ENCODE measurements at places on chromosomes 11 and 22.

DNA sequence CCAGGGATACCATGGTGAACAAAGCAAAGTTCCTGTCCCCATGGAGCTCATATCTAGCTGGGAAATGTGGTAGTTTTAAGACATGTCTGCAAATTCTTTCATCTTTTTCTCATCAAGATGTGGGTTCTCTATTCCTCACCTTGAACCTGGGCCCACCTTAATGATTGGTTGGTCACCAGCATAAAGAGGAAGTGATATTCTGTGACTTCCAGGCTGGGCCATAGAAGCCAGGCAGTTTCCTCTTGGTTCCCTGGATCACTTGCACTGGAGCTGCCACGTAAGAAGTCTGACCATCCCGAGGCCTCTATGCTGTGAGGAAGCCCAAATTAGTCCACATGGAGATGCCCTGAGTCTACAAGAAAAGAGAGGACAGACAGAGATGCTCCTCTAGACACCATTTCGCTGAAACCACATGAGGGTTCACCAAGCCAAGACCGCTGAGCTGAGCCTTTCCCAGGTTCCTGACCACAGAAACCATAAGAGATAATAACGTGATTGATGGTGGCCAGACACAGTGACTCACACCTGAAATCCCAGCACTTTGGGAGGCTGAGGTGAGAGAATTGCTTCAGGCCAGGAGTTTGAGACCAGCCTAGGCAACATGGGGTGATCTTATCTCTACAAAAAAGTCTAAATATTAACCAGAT, 119.5 kb upstream of the ISX start:
- no peak for DNase-seq

DNA sequence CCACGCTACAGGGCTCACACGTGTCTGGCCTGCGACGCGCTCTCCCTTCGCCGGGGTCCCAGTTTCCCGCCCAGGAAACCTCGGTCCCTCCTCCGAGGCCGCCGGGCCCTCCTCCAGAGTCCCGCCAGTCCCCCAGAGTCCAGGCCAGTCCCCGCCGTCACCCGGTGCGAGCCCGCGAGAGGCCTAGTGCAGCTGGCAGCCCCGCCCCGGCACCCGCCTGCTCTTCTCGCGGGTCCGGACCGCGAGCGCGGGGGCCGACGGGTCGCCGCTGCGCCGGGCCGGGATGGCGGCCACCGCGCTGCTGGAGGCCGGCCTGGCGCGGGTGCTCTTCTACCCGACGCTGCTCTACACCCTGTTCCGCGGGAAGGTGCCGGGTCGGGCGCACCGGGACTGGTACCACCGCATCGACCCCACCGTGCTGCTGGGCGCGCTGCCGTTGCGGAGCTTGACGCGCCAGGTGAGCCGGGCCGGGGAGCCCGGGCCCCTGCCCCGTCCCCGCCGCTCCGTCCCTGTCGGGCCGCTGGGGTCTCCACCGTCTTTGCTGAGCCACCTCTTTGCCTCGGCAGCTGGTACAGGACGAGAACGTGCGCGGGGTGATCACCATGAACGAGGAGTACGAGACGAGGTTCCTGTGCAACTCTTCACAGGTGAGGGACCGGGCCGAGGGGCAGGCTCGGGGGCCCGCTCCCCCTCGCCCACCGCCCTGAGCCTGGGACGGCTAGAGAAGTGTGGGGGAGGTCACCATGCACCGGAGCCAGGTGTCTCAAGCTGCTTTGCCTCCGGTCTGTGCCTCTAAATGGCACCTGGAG, at the start of gene PTPMT1:
TSS of gene PTPMT1 (plus strand) at position 260 of the 809 bp plus-strand sequence. CDS start at position 284, 24 bp downstream.
- DNase-seq, result no peak

GRCh38 chr11:57325735-57326048, 940 bp upstream of the TNKS1BP1 start:
- no peak for DNase-seq

DNA sequence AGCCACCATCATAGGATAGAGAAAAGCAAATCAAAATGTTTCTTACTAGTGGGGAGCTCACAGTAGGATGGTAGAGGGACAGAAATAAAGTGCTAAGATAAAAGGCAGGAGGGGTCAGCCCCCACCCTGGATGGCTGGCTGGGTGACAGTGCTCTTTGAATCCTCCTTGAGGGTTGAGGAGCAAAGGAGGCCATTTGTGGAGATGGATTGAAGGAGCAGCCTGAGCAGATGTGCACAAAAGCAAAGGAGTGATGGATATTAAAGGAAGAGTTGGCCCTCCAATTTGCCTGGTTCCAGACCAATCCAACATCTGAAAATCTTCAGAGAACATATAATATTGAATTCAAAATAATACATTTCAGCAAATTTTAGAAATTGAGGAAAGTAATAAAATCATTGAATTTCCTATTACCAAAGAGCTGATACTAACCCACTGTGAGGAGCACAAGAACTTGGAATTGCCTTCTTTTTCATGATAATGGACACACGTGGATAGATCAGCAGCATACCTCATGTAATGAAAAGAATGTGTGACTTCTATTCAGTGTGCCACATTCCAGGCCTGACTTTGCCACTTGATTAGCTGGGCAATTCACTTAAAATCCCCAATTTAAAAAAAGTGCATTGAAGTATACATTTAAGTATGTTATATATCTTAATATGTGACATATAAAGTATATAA, 287.0 kb downstream of the FAT3 start:
- no peak for DNase-seq

- no peak for DNase-seq
Observed at GRCh38 chr11:69263736-69264052, 30.3 kb upstream of the MYEOV start.

DNA sequence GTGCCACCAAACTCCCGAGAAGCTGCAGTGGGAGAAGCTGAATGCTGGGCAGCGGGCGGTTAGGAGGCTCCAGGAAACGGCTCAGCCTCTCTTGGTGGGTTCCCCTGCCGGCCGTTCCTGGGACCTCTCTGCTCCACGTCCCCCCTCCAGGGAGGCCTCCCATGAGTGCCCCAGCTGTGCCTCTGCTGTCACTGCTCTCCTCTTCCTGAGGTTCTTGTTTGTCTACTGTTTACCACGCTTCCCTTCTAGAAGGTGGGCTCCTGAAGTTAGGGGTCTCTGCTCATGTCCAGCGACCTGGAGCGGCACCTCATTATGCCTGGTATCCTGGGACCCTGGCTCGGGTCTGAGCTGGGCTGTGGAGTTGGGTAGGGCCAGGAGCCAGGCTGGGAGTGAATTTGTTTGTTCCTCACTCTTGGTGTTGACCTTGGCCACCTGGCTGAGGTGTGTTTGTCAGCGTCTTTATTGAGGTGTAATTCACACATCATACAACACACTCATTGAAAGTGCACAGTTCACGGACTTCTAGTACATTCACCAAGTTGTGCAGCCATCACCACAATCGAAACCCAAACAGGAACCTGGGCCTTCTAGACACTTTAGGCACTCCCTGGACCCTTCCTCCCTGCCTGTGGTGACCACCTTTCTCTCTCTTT, 37.8 kb upstream of the GRAMD4 start:
- DNase-seq, result no peak

DNA sequence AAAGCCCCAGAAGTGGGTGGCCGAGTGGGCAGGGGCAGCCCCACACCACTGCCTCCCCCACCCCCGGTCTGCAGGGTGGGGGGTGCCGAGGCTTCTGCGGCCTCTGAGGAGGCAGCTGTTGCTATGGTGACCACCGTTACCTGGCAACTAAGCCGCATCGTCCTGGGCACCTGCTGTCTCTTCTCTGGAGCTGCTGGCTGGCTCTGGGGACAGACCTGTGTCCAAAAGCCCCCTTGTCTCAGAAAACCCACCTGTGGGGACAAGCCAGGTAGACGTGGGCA, 79.9 kb upstream of the PRR5 start:
- DNase-seq, result no peak

DNA sequence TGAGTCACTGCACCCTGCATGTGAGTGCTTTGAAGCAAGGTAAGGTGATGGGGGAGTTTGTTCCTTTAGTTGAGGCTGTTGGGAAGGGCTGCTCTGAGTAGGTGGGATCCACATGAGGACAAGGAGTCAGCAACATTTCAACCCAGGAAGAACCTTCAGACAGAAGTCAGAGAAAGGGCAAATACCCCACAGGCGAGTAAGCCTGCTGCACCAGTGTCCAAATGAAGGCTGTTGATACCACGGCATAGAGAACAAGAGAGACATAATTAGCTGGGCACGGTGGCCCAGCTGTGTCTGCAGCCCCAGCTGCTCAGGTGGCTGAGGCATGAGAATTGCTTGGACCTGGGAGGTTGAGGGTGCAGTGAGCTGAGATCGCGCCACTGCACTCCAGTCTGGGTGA, 54.3 kb upstream of the CLMP start:
- DNase-seq, result no peak

DNA sequence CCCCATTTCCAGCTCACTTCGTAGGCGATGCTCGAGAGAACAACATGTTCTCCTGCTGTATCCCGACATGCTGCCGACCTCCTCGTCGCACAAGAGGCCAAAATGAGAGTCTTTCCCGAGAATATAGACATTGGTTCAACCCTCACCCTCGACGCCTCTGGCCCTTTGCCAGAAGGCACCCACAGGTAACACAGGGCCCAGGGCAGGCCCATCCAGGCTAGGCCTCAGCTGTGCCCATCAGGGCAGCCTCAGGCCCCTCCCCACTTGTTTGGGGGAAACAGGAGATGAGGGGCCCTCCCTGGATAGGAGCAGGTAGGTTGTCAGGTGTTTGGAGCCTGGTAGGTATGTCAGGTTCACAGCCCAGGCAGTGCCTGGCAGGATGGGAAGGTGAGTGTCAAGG, 2.7 kb upstream of the RGL4 start:
- DNase-seq, result no peak

- DNase-seq, result no peak
Observed at GRCh38 chr11:73473252-73473651, 97.1 kb downstream of the RELT start.

DNA sequence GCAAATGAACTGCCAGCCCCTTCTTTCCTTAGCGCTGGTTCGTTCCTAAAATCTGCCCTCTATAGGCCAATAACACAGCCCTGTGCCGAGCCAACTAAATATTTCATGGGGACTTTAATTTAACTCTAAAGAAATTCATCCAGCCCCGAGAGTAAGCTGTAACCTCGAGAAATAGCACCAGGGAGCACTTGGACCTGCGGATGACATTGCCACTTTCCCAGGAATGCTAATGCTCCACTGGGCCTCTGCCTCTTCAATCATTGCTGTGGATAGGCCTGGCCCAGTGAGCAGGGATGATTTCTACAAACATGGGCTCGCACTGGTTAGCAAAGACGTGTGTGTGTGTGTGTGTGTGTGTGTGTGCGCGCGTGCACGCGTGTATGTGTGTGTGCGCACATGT, 95.3 kb upstream of the TBCEL start:
- DNase-seq, result no peak

- no peak for DNase-seq
Observed at GRCh38 chr11:15737320-15737719, 619.0 kb downstream of the SOX6 start.

DNA sequence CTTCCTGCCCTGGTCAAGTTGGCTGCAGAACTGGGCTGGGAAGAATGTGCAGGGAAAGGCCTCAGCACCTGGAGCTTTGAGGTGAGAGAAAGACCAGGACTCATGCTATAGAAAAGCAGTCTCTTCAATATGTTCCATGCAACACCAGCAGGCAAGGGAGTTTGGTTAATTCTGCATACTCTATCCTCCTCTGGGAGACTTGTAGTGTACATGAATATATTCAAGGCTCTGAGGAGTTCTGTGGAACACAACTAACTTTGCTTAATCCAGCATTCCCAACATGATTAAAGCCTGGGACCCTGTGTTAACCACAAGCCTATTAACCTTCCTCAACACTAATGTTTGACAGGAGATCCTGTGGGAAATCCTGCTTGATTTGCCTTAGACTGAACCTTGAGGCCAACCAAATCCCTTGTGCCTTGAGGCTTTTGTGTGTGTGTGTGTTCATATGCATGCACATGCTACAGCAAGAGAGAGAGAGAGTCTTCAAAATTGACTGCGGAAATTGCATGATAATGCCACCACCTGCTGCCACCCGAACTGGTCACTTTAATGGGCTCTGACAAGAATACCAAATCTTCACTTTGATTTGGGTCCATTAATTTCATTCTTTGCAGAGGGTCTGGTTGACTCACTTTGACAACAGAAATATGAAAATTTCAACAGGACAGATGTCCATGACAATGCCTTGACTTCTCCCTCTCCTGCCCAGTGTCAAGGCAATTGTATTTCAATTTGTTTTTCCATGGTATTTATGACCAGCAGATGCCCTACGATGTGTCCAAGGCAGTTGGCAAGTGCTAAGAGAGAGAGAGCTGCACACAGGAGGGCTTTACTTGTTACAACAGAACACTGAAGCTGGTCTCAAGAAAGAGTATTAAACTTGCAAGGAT, 238.2 kb upstream of the ZBED5 start:
- no peak for DNase-seq

DNA sequence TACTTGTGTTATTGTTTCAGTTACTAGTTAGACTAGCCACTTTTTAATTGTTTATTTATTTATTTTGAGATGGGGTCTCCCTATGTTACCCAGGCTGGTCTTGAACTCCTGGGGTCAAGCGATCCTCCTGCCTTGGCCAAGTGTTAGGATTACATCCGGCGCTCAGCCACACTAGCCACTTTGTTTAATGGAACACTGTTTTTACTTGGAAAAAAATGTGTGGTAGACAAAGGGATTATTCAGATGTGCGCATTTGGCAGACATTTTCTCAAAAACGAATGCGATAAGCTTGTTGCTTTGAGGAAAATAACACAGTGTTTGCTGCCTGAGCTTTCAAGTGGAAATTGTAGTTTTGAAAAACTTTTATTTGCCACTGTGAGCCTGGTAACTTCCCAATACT, 51.0 kb downstream of the CTNND1 start:
- no peak for DNase-seq

- DNase-seq, result no peak
Observed at GRCh38 chr22:46390652-46391301, 55.3 kb downstream of the TRMU start.

- no peak for DNase-seq
Observed at GRCh38 chr22:39468487-39469325, 11.9 kb downstream of the MGAT3 start.

DNA sequence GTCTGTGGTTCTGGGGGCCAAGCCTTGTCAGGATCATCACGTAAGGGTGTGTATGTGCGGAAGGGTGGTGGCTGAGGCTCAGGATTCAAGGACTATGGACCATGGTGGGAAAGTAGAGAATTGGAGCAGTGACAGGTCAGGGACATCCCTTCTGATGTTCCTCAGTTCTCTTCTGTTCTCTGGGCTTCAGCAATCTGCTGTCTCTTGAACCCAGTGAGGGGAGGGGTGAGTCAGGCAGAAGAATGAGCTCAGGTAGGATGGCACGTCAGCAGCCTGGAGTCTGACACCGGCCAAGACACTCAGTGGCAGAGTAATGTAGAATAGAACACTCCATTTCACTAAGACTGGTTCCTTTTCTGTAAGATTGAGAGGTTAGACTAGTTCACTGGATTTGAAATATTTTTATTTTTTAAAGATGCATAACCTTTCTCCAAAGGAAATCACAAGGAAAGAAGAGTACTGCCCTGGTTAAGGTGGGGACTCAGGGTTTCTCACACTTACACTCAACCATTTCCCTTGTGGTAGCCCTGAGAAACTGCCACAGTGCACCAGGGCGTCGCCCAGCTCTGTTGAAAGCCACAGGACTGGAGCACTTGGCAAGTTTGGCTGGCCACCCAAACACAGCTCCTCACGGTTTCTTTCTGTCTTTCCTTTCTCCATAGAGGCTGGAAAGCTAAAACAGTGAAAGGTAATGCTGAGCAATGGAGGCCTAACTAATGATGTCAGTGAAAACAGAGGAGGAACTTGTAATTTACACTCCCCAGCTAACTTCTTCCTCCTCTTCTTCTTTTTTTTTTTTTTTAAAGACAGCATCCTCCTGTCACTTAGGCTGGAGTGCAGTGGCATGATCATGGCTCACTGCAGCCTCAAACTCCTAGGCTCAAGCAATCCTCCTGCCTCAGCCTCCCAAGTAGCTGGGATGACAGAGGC, 23.1 kb upstream of the MICAL2 start:
- DNase-seq, result peak; percentile 16

Data from stimulated activated CD8-positive, alpha-beta memory T cell treated with anti-CD3 and anti-CD28 coated beads, Interleukin-12 subunit alpha, Interleukin-12 subunit beta, amount 100 ng/mL, for 1 hour (primary cell).